ENCODE measurements at places on chromosomes 6 and 20.
A peak's percentile ranks its signal among the peaks of the same experiment; 100 is the strongest.

GRCh38 chr6:52155791-52156576 lies 30.2 kb upstream of the IL17A start:
- DNase-seq, result peak; percentile 63

DNA sequence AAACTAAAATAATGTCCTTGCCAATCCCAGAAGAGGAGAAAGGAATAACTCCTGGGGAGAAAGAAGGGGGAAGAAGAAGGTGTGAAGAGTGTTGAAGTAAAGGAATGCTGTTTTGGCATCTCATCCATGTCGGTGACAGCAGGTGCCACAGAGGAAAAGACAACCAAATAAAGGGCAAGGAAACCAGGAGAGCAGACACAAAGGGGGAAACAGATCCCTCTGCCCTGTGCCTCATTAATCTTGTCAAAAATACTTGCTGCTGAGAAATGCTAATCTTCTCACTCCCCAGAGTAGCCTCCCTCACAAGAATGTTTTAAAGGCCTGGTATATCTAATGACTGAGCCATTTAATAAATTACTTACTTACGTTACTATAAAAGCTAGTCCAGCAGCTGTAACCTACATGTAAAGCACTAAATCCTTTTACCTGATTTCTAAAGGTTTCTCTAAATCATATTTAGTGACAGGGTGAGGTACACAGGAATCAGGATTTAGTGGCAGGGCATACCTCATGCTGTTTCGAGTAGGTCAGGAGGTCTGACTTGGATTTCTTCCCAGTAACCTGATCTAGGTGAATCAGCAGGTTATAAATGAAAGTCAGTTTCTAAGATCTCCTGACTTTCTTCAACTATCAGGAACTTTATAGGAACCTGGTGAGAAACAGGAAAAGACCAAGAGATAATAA lies 377.1 kb downstream of the CENPW start:
- no peak for DNase-seq

- DNase-seq, result no peak
Observed at GRCh38 chr6:138105446-138105845, 1.8 kb downstream of the PERP start.

DNA sequence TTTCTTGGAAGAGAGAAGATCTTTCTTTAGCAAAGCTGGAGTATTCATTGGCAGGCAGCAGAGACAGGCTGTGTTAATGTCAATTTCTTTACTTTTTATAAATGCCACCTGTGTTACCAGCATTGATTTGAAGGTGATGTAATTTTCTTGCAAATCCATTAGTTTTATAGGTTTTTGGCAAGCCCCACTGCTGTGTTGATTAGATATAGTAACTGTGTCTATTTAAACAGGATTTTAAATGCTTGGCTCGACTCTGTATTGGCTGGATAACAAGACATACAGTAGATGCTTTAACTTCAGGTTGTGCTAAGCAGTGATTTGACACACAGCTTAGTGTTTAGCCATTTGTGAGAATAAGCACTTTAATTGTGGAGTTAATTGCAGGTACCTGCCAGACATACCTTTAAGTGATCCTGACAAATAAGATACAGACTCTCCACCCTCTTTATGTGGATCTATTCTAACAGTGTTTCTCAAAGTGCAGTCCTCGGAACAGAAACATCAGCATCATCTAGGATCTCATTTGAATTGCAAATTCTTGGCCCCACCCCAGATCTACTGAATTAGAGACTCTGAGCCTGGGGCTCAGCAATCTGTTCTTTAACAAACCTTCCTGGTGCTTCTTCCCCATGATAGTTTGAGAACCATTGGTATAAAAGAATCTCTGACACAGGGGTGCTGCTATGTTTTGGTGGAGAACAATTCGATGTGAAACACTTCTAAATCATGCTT lies 397.5 kb downstream of the HDGFL1 start:
- no peak for DNase-seq

GRCh38 chr20:39785252-39785917 lies 823.2 kb downstream of the DHX35 start:
- no peak for DNase-seq

DNA sequence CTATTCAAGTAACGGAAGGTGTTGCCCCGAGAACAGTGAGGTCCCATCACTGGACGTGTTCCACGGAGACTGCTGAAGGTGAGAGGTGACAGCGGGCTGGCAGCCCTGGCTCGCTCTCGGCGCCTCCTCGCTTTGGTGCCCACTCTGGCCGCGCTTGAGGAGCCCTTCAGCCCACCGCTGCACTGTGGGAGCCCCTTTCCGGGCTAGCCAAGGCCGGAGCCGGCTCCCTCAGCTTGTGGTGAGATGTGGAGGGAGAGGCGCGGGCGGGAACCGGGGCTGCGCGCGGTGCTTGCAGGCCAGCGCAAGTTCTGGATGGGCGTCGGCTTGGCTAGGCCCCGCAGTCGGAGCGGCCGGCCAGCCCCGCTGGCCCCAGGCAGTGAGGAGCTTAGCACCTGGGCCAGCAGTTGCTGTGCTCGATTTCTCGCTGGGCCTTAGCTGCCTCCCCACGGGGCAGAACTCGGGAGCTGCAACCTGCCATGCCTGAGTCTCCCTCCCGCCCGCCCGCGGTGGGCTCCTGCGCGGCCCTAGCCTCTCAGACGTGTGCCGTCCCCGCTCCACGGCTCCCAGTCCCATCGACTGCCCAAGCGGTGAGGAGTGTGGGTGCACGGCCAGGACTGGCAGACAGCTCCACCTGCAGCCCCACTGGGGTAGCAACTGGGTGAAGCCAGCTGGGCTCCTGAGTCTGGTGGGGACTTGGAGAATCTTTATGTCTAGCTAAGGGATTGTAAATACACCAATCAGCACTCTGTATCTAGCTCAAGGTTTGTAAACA lies 77.6 kb downstream of the RNF182 start:
- DNase-seq, result no peak

- DNase-seq, result no peak
Observed at GRCh38 chr20:37379967-37380828, 34.3 kb downstream of the SRC start.

- DNase-seq, result no peak
Observed at GRCh38 chr6:119586250-119586882, 236.8 kb upstream of the MAN1A1 start.

GRCh38 chr20:51512645-51513044 lies 29.9 kb downstream of the NFATC2 start:
- peak; percentile 61 for DNase-seq

DNA sequence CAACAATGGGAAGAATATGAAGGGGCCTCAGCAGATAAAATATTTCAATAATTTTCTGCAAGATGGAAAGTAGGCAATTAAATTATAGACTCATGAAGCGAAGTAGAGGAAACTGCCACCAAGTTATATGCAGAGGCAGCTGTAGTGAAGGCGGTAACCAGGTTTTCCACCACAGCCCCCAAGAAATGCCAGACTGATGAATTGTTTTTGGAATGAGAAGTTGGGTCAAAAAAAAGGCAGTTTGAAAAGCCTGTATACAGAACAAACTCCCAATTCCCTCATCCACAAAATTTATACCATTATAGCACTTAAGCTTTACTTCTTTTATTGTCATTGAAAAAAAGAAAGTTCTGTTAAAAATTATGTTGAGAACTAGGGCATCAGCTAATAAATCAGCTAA lies 45.3 kb downstream of the ELOVL4 start:
- DNase-seq, result no peak

DNA sequence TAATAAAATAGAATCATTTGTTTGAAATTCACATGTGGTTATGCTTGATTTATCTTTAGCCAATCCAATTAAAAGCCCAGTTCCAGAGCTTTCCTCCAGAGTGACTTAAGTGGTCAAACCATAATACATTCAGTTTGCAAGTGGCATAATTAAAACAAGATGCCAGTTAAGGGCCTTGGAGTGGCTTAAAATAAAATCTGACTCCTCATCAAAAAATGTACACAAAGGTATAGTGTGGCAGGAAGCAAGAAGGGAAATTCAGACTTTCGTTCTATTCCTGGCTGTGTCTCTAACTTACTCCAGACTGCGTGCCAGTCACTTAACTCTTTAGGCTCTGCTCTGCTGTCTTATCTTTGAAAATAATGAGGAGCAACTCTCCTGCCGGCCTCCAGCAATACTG lies 251.3 kb upstream of the PRND start:
- no peak for DNase-seq

DNA sequence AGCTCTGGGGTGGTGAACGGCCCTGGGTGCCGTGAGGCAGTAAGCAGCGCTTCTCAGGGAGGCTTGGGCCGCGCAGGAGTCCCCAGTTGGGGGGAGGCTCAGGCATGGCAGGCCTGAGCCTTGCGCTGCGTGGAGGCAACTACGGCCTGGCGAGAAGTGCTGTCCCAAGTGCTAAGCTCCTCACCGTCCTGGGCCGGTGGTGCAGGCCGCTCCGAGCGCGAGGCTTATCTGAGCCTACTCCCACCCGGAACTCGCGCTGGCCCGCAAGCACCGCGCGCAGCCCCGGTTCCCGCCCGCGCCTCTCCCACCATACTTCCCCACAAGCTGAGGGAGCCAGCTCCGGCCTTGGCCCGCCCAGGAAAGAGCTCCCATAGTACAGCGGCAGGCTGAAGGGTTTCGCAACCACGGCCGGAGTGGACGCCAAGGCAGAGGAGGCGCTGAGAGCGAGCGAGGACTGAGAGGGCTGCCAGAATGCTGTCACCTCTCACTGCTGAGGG lies 1.8 kb upstream of the WRNIP1 start:
- no peak for DNase-seq

DNA sequence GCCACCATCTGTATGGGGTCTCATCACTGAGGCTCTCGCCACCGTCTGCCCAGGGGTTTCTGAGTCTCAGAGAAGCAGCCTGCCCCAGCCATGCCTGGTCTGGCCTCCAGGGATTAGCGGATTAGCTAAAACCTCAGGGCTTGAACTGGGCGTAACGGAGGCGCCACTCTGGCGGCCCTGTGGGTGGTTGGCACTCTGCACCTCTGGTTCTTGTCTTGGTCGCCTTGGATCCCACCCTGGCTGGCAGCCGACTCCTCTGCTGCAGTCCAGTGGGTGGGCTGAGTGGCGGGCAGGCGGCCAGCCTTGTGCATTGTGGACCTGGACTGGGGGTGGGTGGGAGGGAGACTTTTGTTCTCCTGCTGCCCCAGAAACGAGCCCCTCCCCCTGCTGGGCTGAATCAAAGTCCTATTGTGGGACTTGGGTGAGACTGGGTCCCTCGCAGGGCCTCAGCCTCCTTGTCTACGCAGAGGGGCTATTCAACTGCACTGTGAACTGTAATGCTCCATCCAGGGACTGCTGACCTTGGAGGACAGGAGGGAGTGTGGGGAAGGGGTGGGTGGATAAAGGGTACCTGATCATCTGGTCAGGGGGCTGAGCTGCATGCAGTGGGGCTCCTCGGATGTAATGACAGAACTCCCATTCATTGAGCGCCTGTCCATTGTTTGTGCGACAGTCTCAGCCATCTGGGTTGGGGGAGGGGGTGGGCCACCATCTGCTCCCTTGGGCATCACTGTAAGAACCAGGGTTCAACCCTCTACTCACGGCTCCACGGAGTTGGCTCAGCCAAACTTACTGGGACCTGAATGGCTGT lies 23.9 kb downstream of the SUN5 start:
- DNase-seq, result no peak

- no peak for DNase-seq
Observed at GRCh38 chr6:151054306-151054705, 185.5 kb upstream of the AKAP12 start.

GRCh38 chr6:127737768-127738167 lies 160.8 kb downstream of the C6orf58 start:
- DNase-seq, result no peak

DNA sequence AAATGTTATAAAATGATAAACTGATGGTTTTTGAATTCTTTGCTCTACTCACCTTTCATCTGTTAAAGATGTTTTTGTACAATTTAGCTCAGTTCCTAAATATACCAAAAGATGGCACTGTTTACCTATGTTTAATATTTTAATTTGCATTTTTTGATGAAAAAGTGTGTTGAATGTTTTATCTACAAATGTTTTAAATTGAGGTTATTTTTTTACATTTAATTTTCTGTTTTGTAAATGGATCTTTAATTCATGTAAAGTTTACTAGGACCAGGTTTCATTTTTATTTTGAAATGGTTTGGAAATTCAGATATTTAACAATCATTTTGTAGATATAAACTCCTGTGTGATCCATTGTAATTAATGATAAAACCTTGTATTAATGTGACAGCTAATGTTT lies 30.0 kb downstream of the CDKAL1 start:
- peak; percentile 65 for DNase-seq

DNA sequence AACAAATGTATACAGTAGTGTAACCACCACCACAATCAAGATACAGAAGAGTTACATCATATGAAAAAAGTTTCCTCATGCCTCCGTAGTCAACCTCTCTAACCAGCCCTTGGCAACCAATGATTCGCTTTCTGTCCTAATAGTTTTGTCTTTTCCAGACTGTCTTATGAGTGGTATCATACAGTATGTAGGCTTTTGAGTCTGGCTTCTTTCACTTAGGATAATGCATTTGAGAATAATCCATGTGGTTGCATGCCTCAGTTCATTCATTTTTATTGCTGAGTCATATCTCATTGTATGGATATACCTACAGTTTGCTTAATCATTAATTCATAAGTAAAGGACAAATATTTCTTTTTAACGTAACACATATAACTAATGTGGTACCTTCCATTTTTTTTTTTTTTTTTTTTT lies 86.4 kb upstream of the RIPOR2 start:
- peak; percentile 69 for DNase-seq

DNA sequence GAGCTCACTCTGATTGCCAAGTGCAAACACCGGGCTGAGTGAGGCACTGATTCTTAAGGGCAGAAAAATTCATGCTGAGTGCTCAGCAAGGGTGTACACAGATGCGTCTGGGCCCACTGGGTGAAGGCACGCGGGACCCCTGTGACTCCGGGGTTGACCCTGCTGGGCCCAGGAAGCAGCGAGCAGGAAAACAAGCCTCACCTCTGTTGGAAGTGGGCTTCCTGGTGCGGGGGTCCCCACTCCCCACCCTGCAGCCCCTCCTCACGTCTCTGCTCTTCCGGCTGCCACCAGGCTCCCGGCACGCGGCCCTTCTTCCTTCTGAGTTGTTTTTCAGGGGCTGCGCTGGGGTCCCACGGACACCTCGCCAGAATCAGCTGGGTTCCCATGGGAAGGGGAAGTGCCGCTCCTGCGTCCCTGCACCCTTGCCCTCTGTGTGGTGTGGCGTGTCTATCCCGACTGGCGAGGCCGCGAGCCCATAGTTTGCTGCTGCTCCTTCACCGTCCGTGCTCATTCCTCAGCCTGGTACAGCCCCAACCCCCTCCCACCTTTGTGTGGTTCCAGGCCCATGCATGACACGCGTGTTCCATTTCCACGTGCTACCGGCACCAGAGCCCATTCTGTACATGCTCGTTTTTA lies 80.6 kb upstream of the BHLHE23 start:
- no peak for DNase-seq

GRCh38 chr20:6533351-6533750 lies 234.1 kb upstream of the BMP2 start:
- no peak for DNase-seq

- DNase-seq, result no peak
Observed at GRCh38 chr6:115972679-115973078, 88.0 kb downstream of the FRK start.

DNA sequence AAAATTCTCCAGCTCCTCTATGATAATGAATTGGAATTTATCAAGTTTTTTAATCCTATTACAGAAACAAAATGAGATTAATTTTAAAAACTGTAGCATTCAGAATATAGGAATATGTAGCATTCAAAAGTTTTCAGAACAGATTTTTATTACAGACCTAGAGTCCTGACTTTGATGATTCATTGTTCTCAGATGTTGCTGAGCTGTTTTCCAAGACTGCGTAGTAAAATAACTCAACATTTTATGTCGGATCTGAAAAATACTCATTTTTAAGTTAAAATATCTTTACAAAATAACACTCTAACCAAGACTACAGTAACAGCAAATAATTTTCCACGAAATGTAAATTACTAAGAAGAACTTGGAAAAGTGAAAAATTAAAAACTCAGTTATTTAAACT lies 67.1 kb downstream of the SYCP2 start:
- no peak for DNase-seq

- DNase-seq, result no peak
Observed at GRCh38 chr6:71351190-71351589, 62.6 kb downstream of the OGFRL1 start.

Data from hematopoietic multipotent progenitor cell treated with erythropoietin and hydrocortisone succinate and interleukin-3 and kit ligand, for 4 days (in vitro differentiated cells).